ENCODE measurements at places on chromosomes 2 and 18.

GRCh38 chr2:44715671-44716081, 225.8 kb upstream of the SIX3 start:
- no peak for DNase-seq

DNA sequence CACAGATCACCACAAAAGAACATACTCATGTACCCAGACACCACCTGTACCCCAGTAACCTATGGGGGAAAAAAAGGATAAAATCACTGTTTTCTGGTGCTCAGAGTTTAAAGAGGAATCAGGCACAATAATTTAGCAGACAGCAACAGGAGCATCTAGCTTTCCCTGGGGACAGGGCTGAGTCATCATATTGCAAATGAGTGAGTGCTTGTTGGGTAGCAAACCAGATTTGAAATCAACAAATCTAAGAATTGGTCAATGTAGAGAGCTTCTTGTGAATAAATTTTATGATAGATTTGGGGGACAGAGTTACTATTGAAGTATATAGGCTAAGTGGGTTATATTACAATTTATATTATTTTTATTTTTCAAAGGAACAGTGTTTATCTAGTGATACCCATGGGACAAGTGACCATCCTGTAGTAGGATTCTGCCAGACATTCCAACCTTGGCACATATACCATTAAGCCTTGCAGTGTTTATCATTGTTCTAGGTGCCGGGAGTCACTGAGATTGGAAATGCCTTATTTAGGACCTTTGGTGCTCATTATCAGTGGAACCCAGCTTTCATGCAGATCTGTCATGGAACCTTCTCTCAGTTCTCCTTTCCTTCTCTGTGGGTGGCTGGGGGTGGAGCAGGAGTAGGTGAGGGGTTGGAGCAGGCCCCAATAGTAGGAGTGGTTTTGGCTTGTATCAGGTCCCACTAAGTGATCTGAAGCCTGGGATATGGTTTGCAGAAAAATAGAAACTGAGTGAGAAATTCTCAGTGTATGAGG, 117.2 kb downstream of the CERS6 start:
- DNase-seq: no peak

DNA sequence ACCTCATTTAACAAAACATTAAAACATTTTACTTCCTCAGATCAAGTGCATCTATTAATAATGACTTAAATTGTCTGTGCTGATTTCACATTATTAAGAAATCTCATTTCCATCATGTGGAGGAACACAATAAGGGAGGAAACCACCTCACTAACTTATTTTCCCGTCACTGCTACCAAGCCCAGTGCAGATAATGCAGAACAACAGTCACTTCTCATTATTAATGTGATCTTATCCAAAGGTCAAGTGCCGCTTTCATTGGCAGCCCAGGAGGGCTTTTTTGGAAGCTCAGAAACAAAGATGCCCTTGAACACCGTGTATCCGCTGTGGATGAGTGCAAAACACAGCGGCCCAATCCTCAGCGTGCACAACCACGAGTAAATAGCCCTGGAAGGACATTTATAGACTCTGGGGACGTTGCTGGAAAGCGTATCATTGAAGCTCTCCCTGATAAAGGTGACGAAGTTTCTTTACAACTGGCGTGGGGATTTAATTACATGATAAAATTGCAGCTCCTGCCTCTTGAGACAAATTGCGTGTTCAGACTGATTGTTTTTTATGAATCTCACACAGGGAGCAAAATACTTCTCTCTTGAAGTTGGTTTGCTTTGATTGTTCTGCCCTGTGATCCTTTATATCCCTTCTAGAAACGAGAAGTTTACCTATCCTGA, 13.2 kb downstream of the ASB18 start:
- no peak for DNase-seq

GRCh38 chr2:144514616-144515091, 5.3 kb downstream of the ZEB2 start:
- DNase-seq: no peak
